RWPE1 (cell line): ENCODE measurements at places on chromosomes 3 and 15.
A peak's percentile ranks its signal among the peaks of the same experiment; 100 is the strongest.

DNA sequence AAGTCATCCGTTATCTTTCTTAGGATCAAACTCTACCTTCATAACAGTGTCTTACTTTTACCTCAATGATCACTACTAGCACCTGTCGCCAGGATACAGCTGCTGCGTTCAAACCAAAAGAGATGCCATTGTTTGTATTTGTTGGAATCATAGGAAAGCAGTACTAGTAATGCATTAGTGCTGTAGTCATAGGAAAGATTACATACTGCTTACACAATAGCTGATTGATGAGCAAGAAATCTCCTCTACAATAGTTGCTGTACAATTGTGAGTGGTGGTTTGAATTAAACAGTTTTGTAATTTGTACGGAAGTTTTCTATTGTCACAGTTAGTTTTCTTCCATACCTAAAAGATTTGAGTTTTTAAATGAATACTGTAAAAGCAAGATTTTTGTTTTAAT is 21.4 kb downstream of the ACAP2 start:
- no peak for DNase-seq

- DNase-seq, result no peak
Observed at GRCh38 chr3:149145974-149146373, 16.5 kb downstream of the HPS3 start.

GRCh38 chr3:89155811-89156210 is 48.4 kb downstream of the EPHA3 start:
- DNase-seq, result no peak

DNA sequence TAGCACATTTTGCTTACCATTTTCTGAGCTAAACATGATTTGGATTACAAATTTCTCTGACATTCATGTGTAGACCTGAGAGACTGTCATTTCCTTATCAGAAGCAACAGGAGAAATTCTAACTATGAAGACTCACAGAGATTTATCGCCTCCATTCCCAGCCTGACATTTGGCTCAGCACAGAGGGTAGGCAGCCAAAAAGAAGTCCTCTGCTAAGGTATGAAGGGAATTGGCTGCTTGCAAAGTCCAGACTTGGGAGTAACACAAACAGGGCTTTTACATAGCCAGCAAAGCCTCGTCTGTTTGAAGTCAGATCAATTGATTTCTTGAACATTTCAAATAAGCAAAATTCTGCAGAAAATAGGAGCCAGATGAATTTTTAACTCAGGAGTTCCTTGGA is 57.0 kb upstream of the CMSS1 start:
- DNase-seq, result no peak

GRCh38 chr3:5051772-5052171 is 70.3 kb upstream of the ARL8B start:
- no peak for DNase-seq

DNA sequence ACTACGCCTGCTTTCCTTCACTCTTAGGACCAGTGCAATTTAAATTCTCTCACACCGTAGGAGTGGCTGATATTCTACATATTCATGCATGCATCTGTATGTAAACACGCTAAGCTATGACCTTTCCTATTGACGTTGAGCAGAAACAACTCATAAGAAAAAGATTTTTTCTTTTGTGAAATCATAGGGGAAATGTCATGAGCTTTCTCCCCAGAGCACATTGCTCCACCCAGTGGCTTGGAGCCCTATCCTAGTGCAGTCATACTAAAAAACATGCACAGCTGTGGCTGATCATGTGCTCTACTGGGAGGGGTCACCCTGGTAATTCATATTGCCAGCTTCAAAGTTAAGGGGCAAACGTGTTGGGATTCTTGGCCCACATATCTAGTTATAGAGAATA is 1.8 kb upstream of the MESD start:
- DNase-seq, result no peak

DNA sequence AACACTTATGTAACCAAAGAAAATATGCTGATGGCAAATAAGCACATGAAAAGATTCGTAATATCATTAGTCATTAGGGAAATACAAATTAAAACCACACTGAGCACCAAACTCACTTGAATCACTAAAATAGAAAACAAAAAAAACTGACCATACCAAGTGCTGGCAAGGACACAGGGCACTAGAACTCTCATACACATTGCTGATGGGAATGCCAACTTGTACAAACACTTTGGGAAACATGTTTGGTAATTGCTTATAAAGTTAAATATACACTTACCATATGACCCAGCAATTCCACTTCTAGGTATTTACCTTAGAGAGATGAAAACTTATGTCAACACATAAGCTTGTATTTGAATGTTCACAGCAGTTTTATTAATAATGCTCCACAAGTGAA is 95.5 kb downstream of the TFDP2 start:
- DNase-seq, result no peak

- DNase-seq, result no peak
Observed at GRCh38 chr15:101537483-101538080, 48.1 kb upstream of the PCSK6 start.

- DNase-seq, result no peak
Observed at GRCh38 chr3:170027233-170028102, 10.3 kb upstream of the GPR160 start.

- DNase-seq, result no peak
Observed at GRCh38 chr3:33659856-33660434, 58.1 kb downstream of the CLASP2 start.

GRCh38 chr3:84755860-84756259 is 202.9 kb upstream of the CADM2 start:
- DNase-seq, result no peak

GRCh38 chr3:108823227-108823626 is 641 bp downstream of the TRAT1 start:
- no peak for DNase-seq

DNA sequence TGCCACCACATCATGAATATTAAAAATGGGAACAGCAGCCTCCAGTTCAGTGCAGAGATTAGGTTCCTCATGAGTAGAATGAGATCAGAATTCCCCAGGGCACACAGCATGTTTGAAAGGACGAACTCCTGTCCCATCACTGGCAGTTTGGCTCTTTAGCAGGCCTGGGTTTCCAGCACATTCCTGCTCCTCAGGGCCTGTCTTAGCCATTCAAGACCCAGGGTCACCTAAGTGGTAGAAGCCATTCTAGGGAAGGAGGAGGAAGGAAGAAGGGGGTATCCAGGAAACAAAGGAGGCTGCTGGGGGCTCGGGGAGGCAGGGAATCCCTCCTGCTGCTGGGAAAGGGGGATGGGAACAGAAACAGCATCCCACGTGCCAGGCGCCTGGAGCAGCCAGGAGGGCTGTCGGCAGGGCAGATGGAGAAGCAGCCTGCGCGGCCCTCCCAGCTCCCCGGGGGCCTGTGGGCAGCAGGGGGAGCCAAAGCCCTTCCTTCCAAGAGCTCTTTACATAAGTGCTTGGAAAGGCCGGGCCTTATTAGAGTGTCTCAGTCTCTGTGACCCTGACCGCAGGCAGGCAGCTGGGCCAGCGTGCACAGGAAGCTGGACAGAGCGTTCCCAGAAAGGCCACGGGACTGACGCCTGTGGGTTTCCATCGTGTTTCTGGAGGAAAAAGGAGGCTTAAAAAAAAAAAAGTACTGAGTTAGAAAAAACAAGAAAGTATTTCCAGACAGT is 24.7 kb downstream of the LOXL1 start:
- DNase-seq, result peak; percentile 82

- no peak for DNase-seq
Observed at GRCh38 chr15:84904419-84904818, 20.0 kb downstream of the SLC28A1 start.

DNA sequence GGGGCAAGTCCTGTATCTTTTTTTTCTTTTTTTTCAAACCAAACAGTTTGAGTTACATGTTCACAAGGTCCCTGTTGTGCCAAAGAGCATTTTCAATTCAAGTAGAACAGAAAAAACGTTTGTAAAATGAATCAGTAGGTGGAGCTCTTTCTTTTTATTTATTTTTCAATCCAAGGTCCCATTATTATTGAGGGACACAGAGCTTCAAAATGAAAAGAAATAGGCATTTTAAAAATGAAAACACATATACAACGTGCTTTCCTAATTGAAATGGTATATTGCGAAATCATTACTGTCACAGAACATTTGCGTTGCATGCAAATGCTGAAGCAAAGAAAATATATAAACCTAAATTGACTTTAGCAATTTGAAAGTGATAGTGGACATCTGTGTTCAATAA is 711.0 kb downstream of the MECOM start:
- DNase-seq, result peak; percentile 5

GRCh38 chr15:101545548-101546505 is 56.3 kb upstream of the PCSK6 start:
- no peak for DNase-seq

- DNase-seq, result no peak
Observed at GRCh38 chr3:37471425-37471824, 297.0 kb upstream of the LRRFIP2 start.
